Left renal pelvis (tissue), 4 donors: ENCODE measurements at places on chromosomes 7 and 10.
A peak's percentile ranks its signal among the peaks of the same experiment; 100 is the strongest.

GRCh38 chr7:29812185-29812876, 6.0 kb downstream of the WIPF3 start:
- DNase-seq = no peak

GRCh38 chr7:73648593-73649332, 18.9 kb upstream of the VPS37D start:
- no peak for DNase-seq

DNA sequence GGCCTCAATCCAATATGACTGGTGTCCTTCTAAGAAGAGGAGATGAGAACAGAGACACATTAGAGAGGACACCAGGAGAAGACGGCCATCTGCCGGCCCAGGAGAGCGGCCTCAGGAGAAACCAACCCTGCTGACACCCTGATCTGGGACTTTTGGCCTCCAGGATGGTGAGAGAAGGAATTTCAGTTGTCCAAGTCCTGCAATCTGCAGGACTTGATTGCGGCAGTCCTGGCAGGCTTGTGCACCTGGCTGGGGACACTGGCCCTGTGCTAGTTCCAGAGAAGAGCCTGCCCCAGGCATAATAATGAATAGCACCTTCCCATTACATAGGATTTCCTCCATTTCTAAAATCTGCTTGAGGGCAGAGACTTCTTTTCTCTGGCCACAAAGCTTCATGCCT, 409.9 kb upstream of the SHH start:
- DNase-seq = no peak

GRCh38 chr10:37975401-37975991, 951 bp downstream of the ZNF25 start:
- DNase-seq = peak; percentile 12

GRCh38 chr10:119834188-119834587, 38.5 kb downstream of the MCMBP start:
- no peak for DNase-seq

DNA sequence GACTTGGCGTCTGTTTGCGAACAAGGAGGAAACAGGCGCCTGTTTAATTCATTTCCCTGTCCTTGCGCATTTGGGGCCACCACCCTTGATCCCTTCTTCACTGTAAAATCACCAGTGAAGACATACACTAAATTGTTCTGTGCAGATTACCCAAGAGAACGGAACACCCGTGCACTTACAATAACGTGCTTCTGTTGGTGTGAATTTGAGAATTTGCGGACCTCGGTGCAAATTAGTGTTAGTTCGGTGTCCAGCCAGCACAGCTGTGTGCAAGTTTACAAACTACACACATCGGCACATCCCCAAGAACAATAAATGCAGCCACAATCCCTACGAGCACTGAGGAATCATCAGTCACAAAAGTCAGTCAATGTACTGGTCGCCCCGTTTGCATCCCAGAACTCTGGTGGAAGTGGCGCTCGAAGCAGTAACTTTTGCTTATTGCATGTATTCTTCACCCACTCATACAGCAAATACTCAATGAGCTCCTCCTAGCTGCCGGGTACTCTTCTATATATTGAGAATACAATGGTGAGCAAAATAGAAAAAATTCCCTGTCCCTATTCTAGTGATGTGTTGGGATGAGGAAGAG, 786 bp upstream of the CNOT4 start:
- no peak for DNase-seq

DNA sequence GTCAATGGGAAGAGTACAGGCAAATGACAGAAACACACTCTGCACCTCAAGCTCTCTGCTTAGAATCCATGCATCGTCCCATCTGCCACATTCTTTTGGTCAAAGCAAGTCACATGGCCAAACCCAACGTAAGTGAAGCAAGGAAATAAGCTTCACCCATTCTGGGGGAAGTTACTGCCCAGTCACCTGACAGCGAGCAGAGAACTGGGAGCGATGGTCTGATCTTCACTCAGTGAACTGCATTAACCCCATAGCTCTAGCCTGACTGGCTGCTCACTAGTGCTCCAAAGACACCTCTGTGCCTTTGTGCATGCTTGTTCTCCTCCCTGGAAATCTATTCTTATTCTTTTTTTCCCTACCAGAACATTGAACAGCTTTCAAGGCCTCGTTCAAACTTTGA, 89.9 kb downstream of the APBB1IP start:
- no peak for DNase-seq

GRCh38 chr7:74253835-74254128, 417 bp downstream of the RFC2 start:
- no peak for DNase-seq

- DNase-seq = no peak
Observed at GRCh38 chr10:124737708-124738107, 6.5 kb downstream of the FAM53B start.

DNA sequence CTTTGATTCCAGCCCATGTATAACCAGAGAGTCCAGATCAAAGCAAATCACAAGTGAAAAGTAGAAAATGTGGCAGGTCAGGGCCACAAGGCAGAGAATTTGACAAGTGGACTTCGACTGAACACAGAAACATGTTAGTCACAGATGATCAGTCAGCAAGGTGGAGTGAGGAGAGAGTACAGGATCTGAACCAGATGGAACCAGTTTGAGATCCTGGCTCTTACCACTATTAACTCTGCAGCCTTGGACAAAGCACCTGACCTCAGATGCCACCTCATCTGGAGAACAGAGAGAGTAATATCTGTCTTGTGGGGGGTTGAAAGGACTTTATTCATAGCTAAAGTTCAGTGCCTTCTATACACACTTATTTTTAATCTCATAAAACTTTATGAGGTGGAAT, 4.4 kb downstream of the MRLN start:
- peak; percentile 24 for DNase-seq

DNA sequence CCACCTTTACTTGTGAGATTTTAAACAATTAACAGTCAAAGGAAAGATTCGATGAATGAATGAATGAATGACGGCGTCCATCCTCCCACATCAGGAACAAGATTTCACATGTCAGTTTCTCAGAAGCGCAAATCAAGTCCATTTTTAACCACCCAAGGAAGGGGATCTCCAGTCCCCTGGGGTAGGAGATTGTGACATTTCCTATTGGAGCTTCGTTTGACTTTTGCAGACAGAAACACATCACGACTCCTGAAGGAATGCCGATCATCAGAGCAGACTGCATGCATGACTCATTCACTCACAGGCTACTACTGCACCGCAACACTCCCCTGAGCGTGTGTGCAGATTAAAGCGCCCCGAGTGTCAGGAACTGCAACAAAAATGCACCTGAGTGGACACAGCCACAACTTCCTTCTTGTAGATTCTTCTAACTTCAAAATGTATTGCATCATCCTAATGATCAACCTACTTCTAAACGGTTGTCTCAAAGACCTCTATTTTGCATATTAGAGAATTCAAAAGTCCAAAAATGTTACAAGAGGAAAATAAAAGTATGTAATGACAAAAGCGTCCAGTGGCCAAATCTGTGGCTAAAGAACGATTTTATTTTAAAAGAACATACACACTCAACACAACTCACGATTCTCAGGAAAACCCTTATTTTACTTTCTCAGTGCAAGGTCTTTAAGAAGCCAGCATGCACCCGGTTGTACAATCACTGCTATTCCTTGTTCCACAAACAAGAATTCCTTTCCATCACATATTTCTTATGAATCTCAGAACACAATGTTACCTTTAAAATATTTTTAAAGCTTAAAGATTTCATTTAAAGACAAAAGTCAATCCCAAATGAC, 172.6 kb downstream of the FAM107B start:
- no peak for DNase-seq

GRCh38 chr7:135653340-135654080, 8.8 kb upstream of the STMP1 start:
- DNase-seq = no peak

GRCh38 chr10:124403548-124403947, 15.2 kb downstream of the OAT start:
- peak; percentile 61 for DNase-seq

DNA sequence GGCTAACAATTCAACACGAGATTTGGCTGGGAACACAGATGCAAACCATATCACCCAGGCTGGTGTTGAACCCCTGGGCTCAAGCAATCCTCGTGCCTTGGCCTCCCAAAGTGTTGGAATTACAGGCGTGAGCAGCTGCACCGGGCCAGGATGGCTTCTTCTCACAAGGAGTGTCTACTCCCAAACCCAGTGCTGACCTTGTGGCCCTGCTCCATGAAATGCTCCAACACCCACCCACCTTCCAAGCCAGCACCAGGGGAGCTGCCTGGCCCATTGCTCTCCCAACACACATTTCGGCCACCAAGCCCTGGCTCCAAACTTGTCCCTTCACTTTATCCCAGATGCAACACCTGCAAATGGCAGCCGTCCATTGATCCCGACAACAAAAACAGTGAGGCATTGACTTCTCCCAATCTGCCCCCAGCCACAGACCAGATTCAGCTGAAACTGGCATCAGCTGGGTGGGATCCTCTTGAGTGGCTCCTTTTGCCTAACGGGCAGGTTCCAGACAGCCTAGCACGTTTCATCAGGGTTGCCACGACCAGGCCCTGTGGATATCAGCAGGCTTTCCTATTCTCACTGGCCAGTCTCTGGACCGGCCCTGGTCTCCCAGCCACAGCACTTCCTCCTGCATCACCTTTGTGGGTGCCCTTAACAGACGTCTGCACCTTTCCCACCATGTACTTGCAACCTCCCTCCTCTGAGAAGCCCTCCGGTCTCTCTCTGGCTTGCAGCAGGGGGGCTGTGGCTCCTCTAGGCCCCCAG, 105.7 kb upstream of the CARD11 start:
- DNase-seq = no peak

DNA sequence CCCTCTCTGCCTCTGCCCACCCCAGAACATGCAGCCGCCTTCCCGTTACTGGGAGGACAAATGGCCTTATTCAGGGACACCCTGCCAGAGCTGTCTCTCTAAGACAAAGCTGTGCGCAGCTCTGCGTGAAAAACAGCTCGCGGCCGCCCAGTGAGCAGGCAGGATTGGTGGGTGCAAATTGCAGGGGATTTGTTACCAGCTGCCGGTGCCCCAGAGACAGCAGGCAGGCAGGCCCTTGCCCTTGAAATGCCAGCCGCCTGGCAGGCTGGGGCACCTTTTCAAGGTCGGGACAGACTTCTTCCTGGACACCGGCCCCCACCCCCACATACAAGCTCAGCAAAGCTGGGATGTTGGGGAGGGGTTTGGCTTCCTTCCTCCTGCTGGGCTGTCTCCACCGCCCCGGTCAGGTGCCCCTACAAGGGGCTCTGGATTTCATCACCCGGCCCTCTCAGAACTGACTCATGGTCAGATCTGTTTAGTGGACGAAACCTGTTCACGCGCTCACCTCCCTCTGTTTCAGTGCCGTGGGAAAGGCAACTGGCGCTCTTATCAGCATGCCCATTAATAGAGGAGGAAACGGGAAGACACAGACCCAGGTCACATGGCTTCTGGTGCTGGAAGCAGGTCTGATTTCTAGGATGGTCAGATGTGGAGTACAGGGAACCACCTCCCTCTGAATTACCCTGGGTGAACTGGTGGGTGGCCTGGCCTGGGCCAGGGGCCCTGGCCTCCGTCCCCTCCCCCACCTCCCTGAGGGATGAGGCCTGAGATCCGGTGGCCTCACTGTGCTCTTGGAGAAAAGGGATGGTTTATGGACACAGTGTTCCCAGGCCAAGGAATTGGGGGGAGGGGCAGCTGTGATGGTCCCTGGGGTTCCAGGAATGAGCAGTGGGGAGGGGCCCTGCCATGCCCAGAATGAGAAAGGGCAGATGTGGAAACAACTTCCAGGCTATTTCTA, 123.9 kb upstream of the PPIF start:
- DNase-seq = no peak

DNA sequence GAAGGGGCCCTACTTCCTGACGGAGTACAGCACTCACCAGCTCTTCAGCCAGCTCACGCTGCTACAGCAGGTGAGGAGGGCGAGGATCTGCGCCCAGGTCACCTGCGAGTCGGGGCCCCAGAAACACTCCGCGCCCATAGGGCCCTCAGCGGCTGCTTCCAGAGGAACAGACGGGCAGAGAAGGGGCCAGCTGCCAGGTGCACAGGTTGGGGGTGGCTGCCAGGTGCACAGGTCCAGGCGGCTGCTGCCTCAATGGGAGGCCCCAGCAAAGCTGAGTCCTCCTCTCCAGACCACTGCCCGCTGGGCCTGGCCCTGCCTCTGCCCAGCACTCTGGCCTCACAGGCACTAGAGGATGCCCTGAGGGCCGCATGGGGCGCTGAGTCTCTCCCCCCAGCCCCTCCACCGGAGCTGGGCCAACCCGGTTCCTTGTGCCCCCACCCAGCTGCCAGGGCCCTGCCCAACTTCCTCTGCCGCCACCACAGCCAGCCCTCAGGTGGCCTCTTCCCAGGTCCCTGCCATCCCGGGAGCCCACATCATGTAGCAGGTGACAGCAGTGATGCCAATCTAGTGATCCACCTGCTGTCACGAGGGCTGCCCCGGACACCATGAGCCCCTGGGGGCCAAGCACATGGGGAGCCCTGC, 17.0 kb upstream of the UTF1 start:
- no peak for DNase-seq

DNA sequence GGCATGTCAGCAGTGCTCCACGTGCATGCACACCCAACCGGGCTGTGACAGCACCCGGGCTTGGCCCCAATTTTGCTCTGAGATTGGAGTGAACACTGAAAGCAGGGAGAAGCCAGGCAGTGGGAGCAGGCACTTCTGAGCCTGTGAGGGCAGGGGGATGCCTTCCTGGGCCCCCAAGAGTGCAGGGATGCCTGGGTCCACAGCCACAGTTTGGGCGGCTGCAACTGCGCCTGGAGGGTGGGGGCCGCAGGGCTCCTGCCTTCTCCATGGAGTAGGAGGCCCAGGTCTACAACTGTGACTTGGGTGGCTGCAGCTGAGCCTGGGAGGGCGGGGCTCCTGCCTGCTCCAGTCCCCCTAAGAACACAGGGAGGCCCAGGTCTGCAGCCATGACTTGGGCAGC, 37.6 kb upstream of the BNIP3 start:
- no peak for DNase-seq

DNA sequence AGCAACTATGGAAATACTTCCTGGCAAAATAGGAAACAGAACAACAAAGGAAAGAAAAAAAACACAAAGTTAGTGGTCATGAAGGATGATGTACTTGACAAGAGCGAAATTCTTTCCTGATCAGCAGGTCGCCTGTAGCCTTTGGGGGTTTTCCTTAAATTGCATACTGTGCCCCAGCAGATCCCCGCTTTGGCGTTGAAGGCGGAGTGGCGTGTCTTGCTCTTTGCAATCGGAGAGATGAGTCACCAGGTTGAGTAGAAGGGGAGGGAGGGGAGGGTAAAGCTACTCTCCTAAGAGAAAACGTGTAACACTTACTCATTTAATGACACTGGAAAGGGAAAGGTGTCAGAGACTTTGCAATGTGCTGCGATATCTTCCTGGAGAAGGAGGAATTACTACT, 587.2 kb downstream of the SORCS1 start:
- DNase-seq = no peak

GRCh38 chr7:132438926-132439325, 137.3 kb downstream of the PLXNA4 start:
- DNase-seq = no peak

GRCh38 chr10:88097092-88097516, 233.7 kb downstream of the PTEN start:
- DNase-seq = no peak

DNA sequence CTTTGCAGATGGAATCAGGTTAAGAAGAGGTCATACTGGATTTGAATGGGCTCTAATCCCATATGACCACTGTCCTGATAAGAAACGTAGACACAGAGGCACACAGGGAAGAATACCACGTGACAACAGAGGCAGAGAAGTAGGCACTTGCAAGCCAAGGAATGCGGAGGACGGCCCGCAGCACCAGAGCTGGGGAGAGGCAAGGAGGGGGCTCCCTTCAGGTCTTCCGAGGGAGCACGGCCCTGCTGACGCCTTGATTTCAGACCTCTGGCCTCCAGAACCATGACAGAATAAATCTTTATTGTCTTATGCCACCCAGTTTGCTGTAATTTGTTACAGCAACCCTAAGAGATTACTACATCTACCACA, 44.7 kb upstream of the TMEM213 start:
- no peak for DNase-seq
